EL (cell line): ENCODE measurements at places on chromosomes 6 and 20.

- no peak for DNase-seq
Observed at GRCh38 chr6:11179419-11180202, 52.9 kb downstream of the NEDD9 start.

GRCh38 chr6:99402448-99402847 is 8.5 kb upstream of the COQ3 start:
- no peak for DNase-seq

DNA sequence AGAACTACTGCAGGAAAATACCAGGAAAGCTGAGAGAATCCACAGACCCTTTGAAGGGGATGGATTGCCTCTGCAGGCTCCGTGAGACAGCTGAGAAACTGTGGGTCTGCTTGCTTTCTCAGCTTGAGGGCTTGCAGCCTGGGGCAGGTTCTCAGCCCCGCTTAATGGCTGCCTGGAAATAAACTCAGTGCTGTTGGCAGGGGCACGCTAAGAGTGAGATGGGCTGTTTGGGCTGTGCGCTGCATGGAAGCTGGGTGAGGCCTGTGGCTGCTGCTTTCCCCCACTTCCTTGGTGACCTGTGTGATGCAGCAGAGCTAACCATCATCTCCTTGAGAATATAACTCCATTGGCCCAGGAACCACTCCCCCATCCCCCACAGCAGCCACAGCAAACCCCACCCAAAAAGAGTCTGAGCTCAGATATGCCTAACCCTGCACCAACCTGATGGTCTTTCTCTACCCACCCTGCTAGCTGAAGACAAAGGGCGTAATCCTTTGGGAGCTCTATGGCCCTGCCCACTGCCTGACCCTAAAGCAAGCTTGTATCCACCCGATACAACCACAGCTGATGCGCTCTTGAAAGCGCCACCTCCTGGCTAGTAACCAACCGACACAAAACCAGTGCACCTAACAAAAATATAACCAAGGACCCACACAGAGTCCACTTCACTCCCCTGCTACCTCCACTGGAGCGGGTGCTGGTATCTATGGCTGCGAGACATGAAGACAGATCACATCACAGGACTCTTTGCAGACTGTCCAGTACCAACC is 800.6 kb upstream of the MAP3K7 start:
- DNase-seq, result no peak

GRCh38 chr6:97437087-97437486 is 154.1 kb upstream of the MMS22L start:
- DNase-seq, result peak; percentile 13

DNA sequence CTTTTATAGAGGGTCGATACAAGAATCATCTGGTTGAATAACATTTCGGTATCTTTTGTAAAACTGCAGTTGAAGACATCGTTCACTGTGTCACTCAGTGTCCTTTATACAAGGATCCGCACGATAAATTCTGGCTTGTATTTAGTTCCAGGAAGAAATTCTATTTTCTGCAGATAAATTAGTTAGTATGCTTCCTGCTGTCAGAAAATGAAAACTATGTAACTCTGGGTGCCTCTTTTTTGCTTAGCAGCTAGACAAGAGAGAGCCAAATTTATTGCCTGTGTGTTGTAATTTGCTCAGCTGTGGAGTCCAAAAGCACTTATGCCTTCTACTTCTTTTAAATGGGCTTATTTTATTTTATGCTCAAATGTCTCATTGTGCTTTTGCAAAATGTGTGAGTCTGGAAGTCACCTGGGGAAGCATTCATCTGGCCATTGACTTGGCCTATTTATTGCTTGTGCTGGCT is 56.5 kb upstream of the KCNK16 start:
- DNase-seq, result no peak
